ENCODE measurements at places on chromosomes 6 and 20.

DNA sequence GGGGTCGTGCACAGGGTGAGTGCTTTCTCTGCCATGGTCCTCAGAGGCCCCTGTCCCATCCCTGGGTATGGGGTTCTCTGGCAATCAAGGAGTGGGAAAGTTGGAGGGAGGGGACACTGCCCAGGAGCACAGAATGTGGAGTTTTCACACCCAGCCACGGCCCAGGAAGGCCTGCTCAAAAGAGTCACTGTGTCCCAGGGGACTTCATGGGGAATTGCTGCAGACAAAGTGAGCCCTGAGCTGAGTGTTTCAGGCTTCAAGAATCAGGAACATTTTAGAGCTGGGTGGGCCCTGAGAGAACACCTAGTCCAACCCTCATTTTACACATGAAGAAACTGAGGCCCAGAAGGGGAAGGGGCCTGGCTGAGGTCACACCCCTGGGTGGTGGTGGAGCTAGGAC lies 5.7 kb downstream of the MAPK13 start:
- no peak for DNase-seq

DNA sequence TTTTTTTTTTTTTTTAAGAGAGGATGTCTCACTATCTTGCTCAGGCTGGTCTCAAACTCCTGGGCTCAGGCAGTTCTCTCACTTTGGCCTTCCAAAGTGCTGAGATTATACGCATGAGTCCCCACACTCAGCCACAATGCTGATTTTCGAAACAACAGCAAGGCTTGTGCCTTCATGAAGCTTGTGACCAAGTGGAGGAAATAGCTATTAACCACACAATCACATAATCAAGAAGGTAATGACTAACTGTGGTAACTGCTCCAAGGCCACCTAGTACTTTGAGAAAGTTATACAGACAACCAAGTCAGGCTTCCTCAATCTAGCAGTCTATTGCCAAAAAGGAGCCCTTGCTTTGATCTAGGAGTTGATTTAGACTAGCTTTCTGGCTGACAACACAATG lies 46.3 kb downstream of the SOD2 start:
- peak; percentile 92 for DNase-seq

DNA sequence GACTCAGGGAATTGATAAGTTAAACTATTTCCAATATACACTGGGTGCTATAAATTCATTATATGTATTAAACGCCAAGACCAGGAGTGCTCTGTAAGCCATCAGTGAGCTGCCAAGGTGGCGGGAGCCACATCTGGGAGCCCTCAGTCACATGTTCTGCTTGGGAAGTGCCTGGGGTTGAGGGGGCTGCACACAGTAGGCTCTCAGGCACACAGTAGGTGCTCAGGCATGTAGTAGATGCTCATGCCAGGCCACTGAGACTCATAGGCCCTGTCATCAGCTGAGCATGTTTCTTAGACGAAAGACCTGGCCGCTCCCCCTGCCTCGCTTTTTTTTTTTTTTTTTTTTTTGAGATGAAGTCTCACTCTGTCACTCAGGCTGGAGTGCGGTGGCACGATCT lies 83.3 kb upstream of the BHLHE23 start:
- DNase-seq: no peak

GRCh38 chr20:49186535-49187329 lies 1.4 kb downstream of the STAU1 start:
- DNase-seq: no peak

DNA sequence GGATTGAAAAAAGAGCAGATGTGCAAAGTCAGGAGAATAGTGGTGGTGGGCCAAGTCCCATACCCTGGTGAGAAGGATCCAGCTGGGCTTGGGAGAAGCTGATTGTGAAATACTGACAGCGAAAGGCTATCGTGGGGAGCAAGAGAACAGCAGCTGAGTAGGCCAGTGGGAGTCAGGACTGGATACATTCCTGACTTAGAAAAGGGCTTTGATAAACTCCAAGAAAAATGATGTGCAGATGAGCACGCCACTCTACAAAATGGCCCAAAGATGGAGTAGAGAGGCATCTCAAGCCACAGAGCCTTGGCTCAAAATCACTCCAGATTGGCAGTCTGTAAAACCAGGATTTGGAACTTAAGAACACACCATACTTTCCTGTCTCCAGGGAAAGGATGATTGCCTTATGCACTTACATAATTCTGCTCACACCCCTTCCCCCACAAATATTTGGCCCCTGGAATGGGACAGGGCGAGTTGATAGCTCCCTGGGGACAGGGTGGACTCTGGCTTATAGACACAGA lies 578.7 kb downstream of the MAFB start:
- DNase-seq: no peak

DNA sequence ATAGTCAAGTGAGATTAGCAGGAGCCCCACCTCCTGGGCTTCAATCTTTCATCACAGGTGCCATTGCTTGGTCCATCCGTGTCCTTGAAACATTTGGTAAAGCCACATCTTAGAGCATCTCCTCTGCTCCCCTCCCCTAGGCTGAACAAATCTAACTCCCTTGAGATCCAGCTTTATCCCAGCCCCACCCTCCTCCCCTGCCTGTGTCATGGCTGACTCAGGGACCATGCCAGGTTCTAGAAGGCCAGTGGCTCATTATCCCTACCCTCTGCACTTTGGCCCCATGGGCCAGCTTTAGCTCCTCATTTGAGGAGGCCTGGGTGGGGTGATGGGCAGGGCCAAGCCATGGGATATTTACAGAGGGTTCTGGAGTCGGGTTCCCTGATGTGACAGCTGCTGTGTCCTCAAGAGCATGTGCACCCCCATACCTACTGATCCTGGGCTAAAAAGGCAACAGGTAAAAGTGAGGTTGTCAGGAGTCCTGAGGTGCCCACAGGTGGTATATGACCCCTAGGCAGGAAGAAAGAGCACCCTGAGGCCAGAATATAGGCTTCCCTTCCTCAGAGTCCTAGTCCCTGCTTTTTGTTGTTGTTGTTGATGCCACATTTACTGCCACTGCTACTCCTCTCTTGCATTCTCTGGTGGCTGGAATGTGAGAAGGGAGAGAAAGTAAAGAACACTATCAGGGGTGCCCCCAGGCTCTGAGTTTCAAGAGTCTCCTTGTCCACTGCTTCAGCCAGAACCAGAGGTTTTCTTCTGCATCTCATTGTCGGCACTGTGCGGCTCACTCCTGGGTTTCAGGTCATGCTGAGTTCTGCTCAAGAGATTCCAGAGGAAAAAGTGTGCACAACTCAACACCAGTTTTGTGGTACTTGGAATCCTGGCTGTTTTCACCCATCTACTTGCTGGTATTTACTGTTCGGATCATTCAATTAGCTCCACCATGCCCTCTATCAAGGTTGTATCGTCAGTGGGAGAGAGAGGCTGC lies 228.4 kb downstream of the LRFN2 start:
- DNase-seq: no peak

- no peak for DNase-seq
Measured at GRCh38 chr6:24492475-24492874, 2.3 kb upstream of the ALDH5A1 start.

GRCh38 chr20:48003021-48003420 lies 217.7 kb upstream of the SULF2 start:
- no peak for DNase-seq

DNA sequence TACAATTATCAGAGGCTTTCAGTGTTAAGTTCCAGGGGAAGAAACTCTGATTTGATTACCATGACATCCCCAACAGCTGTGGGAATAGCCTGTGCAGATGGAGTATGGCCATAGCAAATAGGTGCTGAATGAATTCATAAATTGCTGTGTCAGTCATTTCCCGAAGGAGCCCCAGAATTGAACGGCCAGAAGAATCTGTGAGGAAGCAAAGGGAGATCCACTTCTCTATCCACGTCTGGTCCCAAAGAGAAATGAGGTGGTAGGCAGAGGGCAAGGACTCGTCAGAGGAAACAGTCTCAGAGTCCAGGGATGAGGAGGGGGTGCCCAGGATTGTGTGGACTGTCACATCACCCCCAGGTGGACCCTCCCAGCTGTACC lies 3.1 kb upstream of the TAF8 start:
- DNase-seq: no peak

DNA sequence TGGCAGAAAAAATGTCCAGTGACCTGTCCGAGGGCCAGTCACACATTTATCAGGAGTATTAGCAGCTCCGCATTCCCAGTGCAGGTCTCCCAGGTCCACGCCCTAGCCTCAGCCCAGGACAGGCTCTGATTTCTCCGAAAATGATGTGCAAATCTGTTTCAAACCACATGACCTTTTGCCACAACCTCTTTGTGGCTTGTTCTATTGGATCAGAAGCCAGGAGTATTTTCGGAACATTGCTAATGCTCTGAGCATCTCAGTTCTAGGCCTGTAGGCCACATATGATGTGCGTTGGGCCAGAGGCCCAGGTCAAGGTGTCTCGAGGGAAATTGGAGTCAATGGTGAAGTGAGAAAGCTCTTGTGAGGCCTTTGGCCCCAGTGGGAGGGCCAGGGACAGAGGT lies 40.4 kb downstream of the SNX5 start:
- no peak for DNase-seq

Data from epithelial cell of proximal tubule (primary cell).